Activated gamma-delta T cell treated with Interleukin-2 at 50 U/mL for 16 hours (primary cell): ENCODE measurements at places on chromosomes 3 and 15.
A peak's percentile ranks its signal among the peaks of the same experiment; 100 is the strongest.

GRCh38 chr15:96261575-96262034 is 68.9 kb upstream of the NR2F2 start:
- DNase-seq, result no peak

GRCh38 chr3:73530022-73530396 is 94.7 kb downstream of the PDZRN3 start:
- no peak for DNase-seq

DNA sequence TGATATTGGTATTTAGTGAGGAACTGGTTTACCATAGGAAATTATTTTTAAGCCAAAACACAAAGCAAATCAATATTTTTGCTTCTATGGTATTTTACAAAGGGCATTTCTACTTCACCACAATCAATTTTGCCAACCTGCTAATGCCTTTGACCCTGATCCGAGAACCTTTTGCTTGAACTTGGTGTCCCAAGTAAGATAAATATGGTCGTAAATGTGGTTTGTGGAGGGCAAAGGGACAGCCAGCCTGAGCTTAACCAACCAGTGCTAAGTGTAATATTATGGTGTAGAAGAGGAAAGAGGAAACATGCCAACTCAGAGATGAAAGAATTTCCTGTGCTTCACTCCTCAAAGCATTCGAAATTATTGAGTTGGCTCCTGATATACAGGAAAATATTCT is 148.4 kb downstream of the C3orf38 start:
- DNase-seq, result no peak

DNA sequence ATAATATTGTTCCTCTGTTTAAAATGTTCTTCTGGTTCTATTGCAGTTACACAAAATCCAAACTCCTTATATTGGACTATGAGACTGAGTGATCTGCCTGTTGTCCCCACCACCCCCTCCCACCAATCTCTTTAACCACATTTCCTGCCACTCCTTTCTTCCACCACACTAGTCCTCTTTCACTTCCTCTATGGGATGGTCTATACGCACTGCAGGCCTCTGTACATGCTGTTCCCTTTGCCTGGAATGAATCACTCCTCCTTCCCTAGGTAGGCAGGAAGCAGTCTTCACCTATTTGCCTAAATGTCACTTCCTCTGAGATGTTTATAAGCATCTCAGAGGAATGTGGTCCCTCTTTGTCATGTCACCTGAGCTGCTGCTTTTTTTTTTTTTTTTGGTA is 4.0 kb downstream of the MAP2K1 start:
- DNase-seq, result peak; percentile 15

DNA sequence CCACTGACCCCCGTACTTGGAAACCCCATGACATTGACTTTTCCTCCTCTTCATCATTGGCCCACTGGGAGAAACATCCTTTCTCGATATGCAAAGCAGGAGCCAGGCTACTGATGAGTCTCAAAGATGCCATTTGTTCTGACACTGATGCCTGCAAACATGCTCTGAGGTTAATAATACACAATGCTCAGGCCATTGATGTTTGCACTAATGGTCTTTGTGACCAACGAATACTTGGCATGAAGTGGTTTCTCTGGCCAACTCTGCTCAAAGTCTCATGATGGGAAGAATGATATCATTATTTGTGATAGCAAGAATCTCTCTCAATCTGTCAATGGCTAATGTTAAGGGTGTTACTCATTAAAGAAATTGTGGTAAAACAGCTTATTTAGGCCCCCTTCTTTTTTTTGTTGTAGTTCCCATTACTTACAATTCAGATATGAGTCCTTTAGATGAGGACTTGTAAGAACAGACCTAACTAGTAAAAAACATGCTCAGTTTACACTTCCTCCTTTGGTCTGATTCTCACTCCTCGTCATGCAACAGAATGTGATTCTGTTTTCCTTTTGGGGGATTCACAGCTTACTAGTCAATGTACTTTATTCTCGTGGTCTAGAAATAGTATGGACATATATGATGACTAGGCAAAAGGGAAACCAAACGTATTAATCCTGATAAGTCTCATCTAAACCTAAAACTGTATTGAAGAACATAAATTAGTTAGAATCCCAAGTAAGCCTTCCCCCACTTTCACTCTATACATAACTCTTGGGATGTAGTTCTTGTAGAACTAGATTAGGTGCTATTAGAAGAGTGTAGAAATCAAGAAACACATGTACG is 488.8 kb upstream of the DPPA4 start:
- DNase-seq, result no peak

GRCh38 chr3:5252131-5252530 is 64.6 kb downstream of the EDEM1 start:
- no peak for DNase-seq

GRCh38 chr15:40307421-40308211 is at the start of gene PLCB2:
Gene PLCB2, minus strand, starts transcription at chr15:40307935. Its CDS starts 263 bp downstream, at chr15:40307672.
- peak; percentile 66 for DNase-seq

GRCh38 chr3:112136959-112137693 is 4.1 kb upstream of the GCSAM start:
- DNase-seq, result peak; percentile 27
